ENCODE measurements at places on chromosomes 12 and 14. TPM values are rescaled to one million over a fixed set of nuclear protein-coding genes. Genes with fewer than 3 reads are reported as not detected.

- DNase-seq: no peak
Observed at GRCh38 chr12:3759878-3760277, 7.0 kb upstream of the CRACR2A start.

GRCh38 chr12:57240066-57240921 lies 10.7 kb downstream of the STAC3 start:
- DNase-seq: peak; percentile 71

DNA sequence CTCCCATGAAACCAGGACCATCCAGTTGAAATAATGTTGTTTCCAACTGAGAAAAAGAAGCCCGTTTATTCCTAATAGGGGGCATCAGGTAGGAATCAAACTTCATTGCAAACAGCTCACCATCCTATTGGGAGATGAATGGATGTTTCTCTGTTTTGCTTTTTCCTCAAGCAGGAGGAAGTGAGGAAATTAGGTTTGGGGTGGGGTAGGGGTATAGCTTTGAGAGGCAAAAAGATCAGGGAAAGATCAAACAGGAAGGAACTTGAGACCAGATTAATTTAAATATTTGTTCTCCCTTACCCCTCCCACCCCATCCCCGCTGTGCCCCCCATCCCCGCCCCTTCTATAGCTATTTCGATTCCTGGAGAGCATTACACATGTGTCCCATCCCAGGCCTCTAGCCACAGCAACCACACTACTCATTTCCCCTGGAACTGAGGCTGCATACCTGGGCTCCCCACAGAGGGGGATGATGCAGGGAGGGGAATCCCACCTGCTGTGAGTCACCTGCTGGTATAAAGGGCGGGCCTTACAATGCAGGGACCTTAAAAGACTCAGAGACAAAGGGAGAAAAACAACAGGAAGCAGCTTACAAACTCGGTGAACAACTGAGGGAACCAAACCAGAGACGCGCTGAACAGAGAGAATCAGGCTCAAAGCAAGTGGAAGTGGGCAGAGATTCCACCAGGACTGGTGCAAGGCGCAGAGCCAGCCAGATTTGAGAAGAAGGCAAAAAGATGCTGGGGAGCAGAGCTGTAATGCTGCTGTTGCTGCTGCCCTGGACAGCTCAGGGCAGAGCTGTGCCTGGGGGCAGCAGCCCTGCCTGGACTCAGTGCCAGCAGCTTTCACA lies at the start of gene IL23A:
IL23A (plus strand) TSS at position 577 of the 850 bp plus-strand sequence; CDS start at position 738, 161 bp downstream.
- DNase-seq: no peak

- no peak for DNase-seq
Observed at GRCh38 chr14:57085801-57086200, 182.9 kb downstream of the EXOC5 start.

GRCh38 chr14:69483765-69484443 lies 624 bp upstream of the PLEKHD1 start:
- DNase-seq: peak; percentile 7

- DNase-seq: no peak
Observed at GRCh38 chr12:108712925-108713203, 18.5 kb downstream of the CORO1C start.

DNA sequence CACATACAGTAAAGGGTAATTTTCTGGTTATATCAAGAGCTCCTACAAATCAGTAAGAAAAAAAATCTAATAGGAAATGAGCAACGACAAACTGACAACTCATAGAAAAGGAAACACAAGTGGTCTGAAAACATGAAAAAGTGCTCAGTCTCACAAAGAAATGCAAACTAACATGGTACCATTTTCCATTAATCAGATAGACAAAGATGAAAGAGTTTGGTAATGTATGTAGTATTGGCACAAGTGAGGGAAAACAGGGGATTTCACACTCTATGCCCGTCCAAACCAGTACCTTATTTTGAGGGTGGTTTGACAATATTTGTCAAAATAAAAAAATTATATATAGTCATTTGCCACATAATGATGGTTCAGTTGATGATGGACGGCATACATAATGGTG lies 13.2 kb downstream of the PTPN11 start:
- no peak for DNase-seq

GRCh38 chr12:102833687-102834441 lies 83.2 kb downstream of the PAH start:
- DNase-seq: no peak

- DNase-seq: no peak
Observed at GRCh38 chr14:106204063-106204462, 677.7 kb downstream of the TMEM121 start.

GRCh38 chr12:124696693-124697476 lies 129.5 kb upstream of the NCOR2 start:
- DNase-seq: no peak

DNA sequence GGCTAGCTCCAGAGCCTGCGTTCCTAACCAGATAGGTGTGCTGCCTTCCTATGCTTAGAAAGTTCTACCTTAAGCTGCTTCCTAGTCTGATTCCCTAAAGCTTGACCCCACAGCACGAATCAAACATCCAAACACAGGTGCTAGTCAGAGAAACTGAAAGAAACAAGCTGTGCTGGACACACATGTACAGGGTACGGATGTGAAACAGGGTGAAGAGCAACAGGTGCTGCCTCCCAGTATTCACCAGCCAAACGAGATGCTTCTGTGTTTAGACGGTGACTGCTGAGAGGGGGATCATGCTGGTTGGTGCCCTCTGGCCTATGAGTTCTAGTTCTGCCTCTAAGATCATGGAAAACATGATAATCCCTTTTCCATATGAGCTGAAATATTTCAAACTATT lies 105.3 kb downstream of the GRIP1 start:
- no peak for DNase-seq

DNA sequence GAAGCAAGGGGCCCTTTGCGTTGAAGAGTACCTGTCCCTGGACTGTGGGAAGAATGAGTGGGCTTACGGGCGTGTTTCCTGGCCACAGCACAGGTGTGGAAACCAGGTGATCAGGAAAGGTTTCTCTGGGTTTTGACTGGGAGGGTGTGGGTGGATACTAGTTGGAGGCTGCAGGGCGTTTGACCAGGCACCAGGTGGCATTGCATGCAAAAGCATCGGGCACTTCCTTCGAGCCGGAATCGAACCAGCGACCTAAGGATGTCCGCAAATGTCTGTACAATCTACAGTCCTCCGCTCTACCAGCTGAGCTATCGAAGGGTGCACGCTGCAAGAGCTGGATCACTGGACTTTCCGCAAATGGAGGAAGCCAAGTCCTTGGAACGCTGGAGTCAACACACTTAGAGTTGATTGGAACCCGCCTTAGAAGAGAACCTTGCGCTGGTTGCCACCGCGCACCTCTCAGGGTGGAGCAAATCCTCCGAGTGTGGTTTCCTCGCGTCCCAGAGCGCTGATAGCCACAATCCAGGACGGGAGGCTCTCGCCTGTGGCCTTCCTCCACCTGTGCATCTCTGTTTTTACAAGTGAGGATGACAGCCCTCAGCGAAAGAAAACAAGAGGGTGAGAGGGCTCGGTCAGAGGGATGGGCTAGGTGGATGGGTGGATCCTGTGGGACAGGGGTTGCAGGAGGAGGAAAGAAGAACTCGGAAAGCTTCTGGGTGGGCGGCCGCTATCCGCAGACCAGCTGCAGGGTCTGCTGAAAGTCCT lies 21.2 kb upstream of the RNASE4 start:
- peak; percentile 84 for DNase-seq

GRCh38 chr12:2092890-2093289 lies 40.1 kb downstream of the CACNA1C start:
- DNase-seq: no peak

DNA sequence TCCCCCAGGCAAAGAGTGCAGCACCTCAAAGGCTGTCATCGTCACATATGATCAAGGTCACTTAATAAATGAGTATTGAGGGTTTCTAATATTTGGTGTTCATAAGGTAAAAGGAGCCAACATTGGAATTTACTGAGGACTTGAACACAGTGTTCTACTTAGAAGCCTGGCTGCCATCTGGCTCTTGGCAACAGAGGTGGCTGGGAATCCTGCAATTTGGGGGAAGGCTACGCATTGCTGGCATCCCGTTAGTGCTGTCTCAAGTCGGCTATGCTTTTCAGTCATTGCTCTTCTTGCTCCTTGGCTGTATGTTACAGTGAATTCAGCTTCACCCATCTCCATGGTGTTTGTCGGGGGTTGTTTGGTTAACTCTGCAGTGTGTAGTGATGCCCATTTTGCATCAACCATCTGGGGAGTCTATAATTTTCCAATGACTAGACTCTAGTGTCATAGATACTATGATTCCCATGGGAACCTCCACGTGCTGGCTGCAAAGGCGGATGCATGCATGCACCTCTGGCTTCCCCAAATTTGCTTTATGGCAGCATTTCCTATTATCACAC lies 12.9 kb upstream of the SLC24A4 start:
- no peak for DNase-seq

DNA sequence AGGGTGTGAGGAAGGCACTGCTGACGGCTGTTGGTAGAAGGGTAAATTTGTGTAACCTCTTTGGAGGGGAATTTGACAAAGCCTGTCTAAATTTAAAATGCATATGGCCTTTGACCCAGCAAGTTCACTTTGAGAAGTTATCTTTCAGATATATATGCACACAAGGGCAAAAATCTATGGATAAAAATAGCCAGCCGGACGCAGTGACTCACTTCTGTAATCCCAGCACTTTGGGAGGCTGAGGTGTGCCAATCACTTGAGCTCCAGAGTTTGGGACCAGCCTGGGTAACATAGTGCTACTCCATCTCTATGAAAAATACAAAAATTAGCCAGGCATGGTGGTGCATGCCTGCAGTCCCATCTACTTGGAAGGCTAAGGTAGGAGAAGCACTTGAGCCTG lies 13.4 kb downstream of the UBC start:
- DNase-seq: no peak

GRCh38 chr12:132066345-132066685 lies 77.8 kb downstream of the DDX51 start:
- DNase-seq: no peak

DNA sequence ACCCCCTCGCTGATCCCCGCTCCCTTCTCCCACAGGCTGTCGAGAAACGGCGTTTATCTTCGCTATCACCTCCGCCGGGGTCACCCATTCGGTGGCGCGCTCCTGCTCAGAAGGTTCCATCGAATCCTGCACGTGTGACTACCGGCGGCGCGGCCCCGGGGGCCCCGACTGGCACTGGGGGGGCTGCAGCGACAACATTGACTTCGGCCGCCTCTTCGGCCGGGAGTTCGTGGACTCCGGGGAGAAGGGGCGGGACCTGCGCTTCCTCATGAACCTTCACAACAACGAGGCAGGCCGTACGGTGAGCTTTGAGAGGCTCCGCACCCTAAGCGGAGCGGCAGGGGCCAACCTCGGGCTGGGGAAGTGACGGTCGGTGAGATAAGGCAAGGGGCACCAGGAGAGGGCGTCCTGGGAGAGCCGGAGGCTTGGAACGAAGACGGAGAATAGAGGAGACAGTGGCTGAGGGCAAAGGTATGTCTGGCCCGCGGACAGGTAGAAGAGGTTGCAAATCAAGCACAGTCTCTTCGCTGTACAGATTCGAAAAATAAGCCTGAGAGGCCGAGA lies 2.3 kb downstream of the WNT1 start:
- DNase-seq: peak; percentile 58

DNA sequence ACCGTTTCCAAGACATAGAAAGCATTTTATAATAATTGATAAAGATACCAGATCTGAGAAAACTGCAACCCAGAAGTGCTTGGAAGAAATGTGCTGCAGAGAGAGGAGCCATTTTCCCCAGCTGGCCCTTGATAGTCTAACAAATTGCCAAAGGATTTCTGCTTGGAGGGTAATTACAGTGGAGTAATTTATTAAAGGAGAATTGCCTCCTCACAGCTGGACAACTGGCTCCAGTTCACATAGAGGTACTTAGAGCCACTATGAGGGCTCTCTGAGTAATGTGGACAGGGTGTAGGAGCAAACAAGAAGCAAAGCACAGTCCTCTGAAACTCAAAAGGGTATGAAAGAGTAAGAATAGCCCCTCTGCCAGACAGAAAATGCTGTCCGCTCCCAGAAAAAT lies 335.6 kb downstream of the SYT1 start:
- no peak for DNase-seq

DNA sequence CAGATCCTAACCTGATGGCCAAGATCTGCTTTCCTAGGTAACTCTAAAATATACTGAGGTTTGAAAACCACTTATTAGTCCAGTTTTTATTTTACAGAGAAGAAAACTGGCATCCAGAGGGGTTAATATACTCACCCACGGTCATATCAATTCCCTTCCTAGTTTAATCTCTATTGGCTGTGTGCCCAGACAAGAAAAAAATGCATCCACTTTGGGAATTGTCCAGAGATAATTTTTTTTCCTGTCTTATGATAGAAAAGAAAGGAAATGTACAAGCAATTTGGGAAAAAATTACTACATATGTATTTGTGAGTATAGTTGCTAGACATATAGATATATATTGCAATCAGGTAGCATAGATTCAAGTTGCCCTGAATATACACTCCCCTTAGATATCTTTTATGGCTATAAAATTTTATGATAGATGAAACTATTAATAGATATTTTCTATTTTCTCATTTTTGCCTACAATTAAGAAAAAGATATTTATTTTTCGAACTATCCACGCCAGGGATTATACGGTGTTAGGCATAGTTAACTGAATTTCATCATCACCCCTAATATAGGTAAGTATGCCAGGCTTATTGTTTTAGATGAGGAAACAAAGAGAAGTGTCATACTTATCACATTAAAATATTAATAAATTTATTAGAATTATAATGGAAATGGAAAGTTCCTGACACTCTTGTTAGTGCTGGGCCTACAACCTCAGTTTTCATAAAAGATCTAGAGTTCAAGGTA lies 100.5 kb upstream of the SLC38A2 start:
- DNase-seq: no peak

GRCh38 chr14:76355771-76356170 lies 20.2 kb upstream of the ESRRB start:
- no peak for DNase-seq

DNA sequence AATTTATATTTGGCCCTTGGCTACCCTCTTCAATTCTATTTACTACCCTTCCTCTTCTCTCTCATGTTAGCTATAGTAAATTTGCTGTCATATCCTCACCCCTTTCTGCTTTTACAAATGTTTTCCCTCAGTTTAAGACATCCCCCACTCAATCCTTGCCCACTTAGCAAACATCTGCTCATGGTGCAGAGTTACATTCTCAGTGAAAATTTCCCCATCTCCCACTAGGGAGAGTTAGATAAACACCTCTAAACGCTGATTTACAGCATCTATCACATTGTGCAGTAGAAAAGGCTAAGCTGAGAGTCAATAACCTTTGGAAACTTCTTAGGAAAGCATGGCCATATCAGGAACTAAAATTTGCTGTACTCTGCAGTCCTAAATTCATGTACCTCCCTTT lies 69.0 kb downstream of the DENND5B start:
- no peak for DNase-seq

GRCh38 chr12:113422030-113422885 lies at the start of gene SDSL:
SDSL (plus strand) TSS chr12:113422380; CDS start chr12:113427983, 5,603 bp downstream.
- peak; percentile 75 for DNase-seq

- no peak for DNase-seq
Observed at GRCh38 chr12:72790273-72790672, 518.1 kb downstream of the TRHDE start.

GRCh38 chr12:68587448-68587873 lies 23.2 kb upstream of the RAP1B start:
- no peak for DNase-seq

GPX2 gene
- 171 TPM for total RNA-seq

PRB2 gene
- not detected for total RNA-seq

KLHL33 gene
- 0.85 TPM for total RNA-seq

GALNT6 gene
- 17.9 TPM for total RNA-seq

PEBP1 gene
- total RNA-seq: 212 TPM

DEGS2 gene
- 27.9 TPM for total RNA-seq

DLGAP5 gene
- total RNA-seq: 13.7 TPM

SLC5A8 gene
- total RNA-seq: not detected

ZDHHC22 gene
- not detected for total RNA-seq

KRT77 gene
- total RNA-seq: not detected

RASAL1 gene
- total RNA-seq: 3.3 TPM

All from mucosa of descending colon (tissue), 3 donors.